Common myeloid progenitor, CD34-positive (primary cell): ENCODE measurements at places on chromosomes 13 and 19.

- H3K27me3 ChIP-seq = no peaks in the 10 kb centered on the region
- H3K4me3 ChIP-seq = peak overlapping the region; percentile 55
- DNase-seq = no peak
- H3K27ac ChIP-seq = peak overlapping the region; percentile 54
Observed at GRCh38 chr19:14363183-14364097, 17.8 kb upstream of the ADGRE5 start.

DNA sequence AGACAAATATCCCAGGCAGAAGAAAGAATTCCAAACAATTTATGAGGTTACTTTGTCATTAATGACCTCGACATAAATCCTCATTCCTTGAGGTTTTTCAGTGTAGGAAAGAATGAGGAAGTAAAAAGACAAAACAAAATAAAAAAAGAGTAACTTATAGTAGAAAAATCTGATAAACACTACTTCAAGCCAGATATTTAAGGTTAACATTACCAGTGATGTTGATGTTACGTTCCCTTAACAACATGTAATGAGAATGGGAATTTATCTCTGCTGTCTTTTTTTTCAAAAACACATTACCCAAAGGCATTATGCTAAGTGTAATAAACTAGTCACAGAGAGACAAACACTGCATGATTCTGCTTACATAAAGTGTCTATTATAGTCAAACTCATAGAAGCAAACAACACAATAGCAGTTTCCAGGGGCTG lies 935.1 kb downstream of the SLITRK1 start:
- DNase-seq = no peak
- no peaks in the 10 kb centered on the region for H3K4me1 ChIP-seq
- no peaks in the 10 kb centered on the region for H3K27me3 ChIP-seq
- no peak overlapping the region for H3K4me3 ChIP-seq
- no peak overlapping the region for H3K27ac ChIP-seq

GRCh38 chr13:75566658-75567057 lies 17.1 kb downstream of the UCHL3 start:
- no peak overlapping the region for H3K27ac ChIP-seq
- peaks cover 40% of the 10 kb centered on the region for H3K36me3 ChIP-seq
- H3K4me3 ChIP-seq = no peak overlapping the region
- H3K4me1 ChIP-seq = no peaks in the 10 kb centered on the region
- DNase-seq = no peak
- no peaks in the 10 kb centered on the region for H3K27me3 ChIP-seq

DNA sequence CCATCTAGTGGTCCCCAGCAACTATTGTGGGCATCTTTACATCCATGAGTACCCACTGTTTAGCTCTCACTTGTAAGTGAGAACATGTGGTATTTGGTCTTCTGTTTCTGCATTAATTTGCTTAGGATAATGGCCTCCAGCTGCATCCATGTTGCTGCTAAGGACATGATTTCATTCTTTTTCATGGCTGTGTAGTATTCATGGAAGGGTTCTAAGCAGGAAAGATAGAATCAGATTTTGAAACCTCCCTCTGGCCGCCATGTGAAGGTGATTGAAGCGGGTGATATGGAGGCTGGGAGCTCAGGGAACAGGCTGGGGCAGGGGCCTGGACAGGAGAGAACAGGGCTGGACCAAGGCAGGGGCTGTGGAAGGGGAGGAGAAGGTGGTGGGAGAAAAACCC lies 20.1 kb downstream of the LTBP4 start:
- DNase-seq = no peak
- peaks cover 26% of the 10 kb centered on the region for H3K36me3 ChIP-seq
- no peaks in the 10 kb centered on the region for H3K4me1 ChIP-seq

DNA sequence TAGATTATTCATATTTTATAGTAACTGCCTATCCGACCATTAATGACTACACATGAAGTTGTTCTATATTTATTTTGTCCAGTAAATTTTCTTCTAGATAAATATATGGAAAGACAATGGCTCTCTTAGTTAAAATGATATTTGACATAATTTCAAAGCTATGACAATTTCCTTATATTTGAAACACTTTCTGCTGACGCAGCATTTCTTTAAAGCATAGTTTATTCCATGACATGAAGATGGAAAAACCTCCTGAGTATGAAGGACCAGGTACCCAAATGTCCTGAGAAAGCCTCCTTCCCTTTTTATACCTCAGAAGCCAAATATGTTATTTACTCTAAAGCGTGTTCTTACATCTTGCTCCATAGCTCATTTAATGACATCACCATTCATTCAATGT lies 831.6 kb downstream of the EFNB2 start:
- H3K27ac ChIP-seq = no peak overlapping the region
- no peaks in the 10 kb centered on the region for H3K27me3 ChIP-seq
- H3K4me3 ChIP-seq = no peak overlapping the region

GRCh38 chr19:30942636-30943035 lies 406.6 kb downstream of the TSHZ3 start:
- no peaks in the 10 kb centered on the region for H3K4me1 ChIP-seq
- H3K27ac ChIP-seq = no peak overlapping the region
- H3K4me3 ChIP-seq = no peak overlapping the region
- no peaks in the 10 kb centered on the region for H3K36me3 ChIP-seq
- no peak for DNase-seq
- H3K27me3 ChIP-seq = no peaks in the 10 kb centered on the region

- H3K27me3 ChIP-seq = no peaks in the 10 kb centered on the region
- no peak for DNase-seq
- H3K36me3 ChIP-seq = peaks cover 2% of the 10 kb centered on the region
Observed at GRCh38 chr13:41641961-41642360, 184.6 kb downstream of the RGCC start.

GRCh38 chr19:5012688-5013457 lies 44.0 kb downstream of the KDM4B start:
- H3K27ac ChIP-seq = no peak overlapping the region
- DNase-seq = no peak
- H3K4me3 ChIP-seq = no peak overlapping the region

DNA sequence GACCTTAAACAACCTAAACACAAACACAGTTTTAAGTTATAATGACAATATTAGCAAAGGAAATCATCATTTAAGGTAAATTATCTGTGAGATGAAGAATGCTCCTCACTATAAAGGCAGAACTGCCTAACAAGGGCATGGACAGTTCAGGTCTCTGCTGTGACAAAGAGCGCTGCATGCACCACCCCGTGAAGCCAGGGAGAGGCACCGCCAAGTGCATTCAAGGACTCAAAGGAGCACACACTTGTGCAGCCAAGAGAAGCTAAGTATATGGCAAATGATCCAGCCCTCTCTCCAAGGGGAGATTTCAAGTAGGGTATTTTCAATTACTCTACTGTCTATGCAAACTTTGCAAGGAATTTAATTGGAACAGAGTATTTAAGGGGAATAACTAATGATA lies 126.0 kb downstream of the RAP2A start:
- DNase-seq = no peak
- no peaks in the 10 kb centered on the region for H3K4me1 ChIP-seq
- no peak overlapping the region for H3K27ac ChIP-seq
- no peaks in the 10 kb centered on the region for H3K36me3 ChIP-seq
- H3K27me3 ChIP-seq = no peaks in the 10 kb centered on the region

- no peak overlapping the region for H3K27ac ChIP-seq
- peaks cover 8% of the 10 kb centered on the region for H3K4me1 ChIP-seq
- H3K27me3 ChIP-seq = no peaks in the 10 kb centered on the region
- no peak for DNase-seq
- H3K4me3 ChIP-seq = no peak overlapping the region
- no peaks in the 10 kb centered on the region for H3K36me3 ChIP-seq
Observed at GRCh38 chr13:46307554-46307953, 79.5 kb downstream of the RUBCNL start.

- no peak overlapping the region for H3K4me3 ChIP-seq
- H3K4me1 ChIP-seq = peaks cover 13% of the 10 kb centered on the region
- no peaks in the 10 kb centered on the region for H3K27me3 ChIP-seq
- no peak overlapping the region for H3K27ac ChIP-seq
- no peak for DNase-seq
- H3K36me3 ChIP-seq = no peaks in the 10 kb centered on the region
Observed at GRCh38 chr19:54062643-54063042, 1.1 kb downstream of the VSTM1 start.

- H3K4me3 ChIP-seq = peak overlapping the region; percentile 43
- H3K36me3 ChIP-seq = no peaks in the 10 kb centered on the region
- H3K4me1 ChIP-seq = peaks cover 44% of the 10 kb centered on the region
- DNase-seq = no peak
Observed at GRCh38 chr19:18118420-18119012, 20.9 kb downstream of the MAST3 start.

DNA sequence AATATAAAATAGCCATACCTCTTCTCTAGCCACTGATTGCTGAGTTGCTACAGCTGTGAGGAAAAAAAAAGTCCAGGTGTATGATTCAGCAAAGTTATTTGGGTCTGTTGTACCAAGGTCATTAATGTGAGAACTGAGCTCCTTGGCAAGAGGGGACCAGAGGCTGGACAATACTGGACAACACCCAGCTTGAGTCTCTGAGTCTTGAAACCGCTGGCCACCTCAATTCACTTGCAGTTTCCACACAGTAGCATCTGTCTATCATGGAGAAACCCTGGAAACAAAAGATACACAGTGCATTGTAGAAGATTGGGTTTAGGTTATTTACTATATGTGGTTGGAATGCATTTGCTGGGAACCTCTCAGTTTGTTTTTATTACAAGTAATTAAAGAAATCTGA lies 60.4 kb downstream of the WDFY2 start:
- H3K4me1 ChIP-seq = peaks cover 29% of the 10 kb centered on the region
- no peak for DNase-seq
- peak overlapping the region; percentile 43 for H3K4me3 ChIP-seq
- H3K27ac ChIP-seq = peak overlapping the region; percentile 90
- H3K36me3 ChIP-seq = no peaks in the 10 kb centered on the region
- H3K27me3 ChIP-seq = no peaks in the 10 kb centered on the region

GRCh38 chr13:30457306-30457891 lies 8.3 kb downstream of the HMGB1 start:
- peaks cover 10% of the 10 kb centered on the region for H3K36me3 ChIP-seq
- H3K27ac ChIP-seq = no peak overlapping the region
- no peak for DNase-seq
- no peak overlapping the region for H3K4me3 ChIP-seq
- peaks cover 5% of the 10 kb centered on the region for H3K4me1 ChIP-seq
- H3K27me3 ChIP-seq = no peaks in the 10 kb centered on the region

GRCh38 chr19:29504454-29504853 lies 21.3 kb upstream of the VSTM2B start:
- no peak for DNase-seq
- H3K4me3 ChIP-seq = no peak overlapping the region
- H3K27me3 ChIP-seq = peaks cover 11% of the 10 kb centered on the region
- H3K27ac ChIP-seq = no peak overlapping the region
- no peaks in the 10 kb centered on the region for H3K4me1 ChIP-seq

DNA sequence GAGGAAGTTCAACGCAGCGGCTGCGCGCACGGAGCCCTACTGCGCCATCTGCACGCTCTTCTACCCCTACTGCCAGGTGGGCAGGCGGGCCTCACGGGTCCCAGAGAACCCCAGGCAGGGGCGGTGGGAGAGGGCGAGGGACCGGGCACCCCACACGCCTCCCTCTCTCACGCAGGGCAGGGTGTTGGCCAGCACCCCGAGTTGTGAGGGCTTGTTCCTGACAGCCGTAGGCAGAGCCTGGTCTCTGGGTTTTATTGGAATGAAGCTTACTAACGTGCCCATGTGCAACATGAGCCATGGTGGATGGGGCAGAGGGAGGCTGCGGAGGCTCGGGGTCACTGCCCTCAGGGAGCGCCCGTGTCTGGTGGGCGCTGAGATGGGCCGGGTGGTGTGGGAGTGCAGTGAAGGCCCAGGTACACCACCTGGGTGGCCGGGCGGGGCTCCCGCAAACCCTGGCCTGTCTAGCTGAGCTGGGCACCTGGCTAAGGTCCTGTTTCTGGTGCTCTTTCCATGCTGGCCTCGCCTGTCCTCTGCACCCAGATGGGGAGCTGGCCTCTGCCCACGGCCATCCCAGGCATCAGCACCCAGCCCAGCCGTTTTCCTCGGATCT lies 165.2 kb downstream of the KDM4B start:
- H3K4me1 ChIP-seq = peaks cover 38% of the 10 kb centered on the region
- DNase-seq = no peak
- H3K27me3 ChIP-seq = no peaks in the 10 kb centered on the region
- peaks cover 64% of the 10 kb centered on the region for H3K36me3 ChIP-seq
- H3K27ac ChIP-seq = no peak overlapping the region

GRCh38 chr19:48085076-48085475 lies 25.5 kb downstream of the PLA2G4C start:
- H3K36me3 ChIP-seq = no peaks in the 10 kb centered on the region
- H3K4me1 ChIP-seq = no peaks in the 10 kb centered on the region
- DNase-seq = no peak
- H3K4me3 ChIP-seq = no peak overlapping the region
- H3K27me3 ChIP-seq = no peaks in the 10 kb centered on the region

DNA sequence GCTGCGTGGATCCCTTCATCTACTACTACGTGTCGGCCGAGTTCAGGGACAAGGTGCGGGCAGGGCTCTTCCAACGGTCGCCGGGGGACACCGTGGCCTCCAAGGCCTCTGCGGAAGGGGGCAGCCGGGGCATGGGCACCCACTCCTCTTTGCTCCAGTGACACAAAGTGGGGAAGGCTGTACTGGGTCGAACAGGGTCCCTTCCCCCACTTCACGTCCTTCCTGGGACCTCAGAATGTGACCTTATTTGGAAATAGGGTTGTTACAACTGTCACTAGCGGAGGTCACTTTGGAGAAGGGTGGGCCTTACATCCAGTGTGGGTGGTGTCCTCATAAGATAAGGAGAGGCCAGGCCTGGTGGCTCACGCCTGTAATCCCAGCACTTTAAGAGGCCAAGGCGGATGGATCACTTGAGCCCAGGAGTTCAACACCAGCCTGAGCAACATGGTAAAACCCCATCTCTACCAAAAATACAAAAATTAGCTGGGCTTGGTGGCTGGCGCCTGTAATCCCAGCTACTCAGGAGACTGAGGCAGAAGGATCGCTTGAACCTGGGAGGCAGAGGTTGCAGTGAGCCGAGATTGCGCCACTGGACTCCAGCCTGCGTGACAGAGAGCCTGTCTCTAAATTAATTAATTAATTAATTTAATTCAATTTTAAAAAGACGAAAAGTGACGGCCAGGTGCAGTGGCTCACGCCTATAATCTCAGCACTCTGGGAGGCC lies 1.8 kb downstream of the F2RL3 start:
- DNase-seq = no peak
- H3K4me3 ChIP-seq = no peak overlapping the region
- peaks cover 7% of the 10 kb centered on the region for H3K27me3 ChIP-seq
- no peak overlapping the region for H3K27ac ChIP-seq
- peaks cover 70% of the 10 kb centered on the region for H3K4me1 ChIP-seq
- no peaks in the 10 kb centered on the region for H3K36me3 ChIP-seq
